Inflammatory macrophage treated with lipopolysaccharide for 1 hour (primary cell): ENCODE measurements at places on chromosomes 1 and 21.

DNA sequence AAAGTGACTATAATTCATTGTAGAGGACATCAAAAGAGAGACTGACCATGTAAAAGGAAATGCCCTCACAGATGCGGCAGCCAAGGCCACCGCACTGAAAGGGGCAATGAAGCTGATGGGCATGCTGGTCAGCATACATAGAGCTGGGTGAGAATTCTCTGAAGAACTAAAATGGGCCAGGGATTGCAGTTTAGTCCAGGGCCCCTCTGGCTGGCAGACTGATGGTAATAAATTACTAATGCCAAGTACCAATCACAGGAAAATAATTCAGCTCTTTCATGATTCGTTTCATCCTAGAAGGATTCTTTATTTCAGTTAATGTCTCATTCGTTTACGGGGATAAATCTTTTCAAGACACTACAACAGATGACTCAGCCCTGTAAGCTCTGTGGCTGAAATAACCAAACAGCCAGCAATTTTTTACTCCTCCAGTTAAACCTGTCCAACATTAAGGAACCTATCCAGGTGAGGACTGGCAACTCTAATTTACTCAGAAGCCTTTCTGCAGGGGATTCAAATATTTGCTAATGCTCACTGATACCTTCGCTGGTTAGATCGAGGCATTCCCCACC, 56.9 kb upstream of the MAP1LC3C start:
- no peak for DNase-seq

GRCh38 chr1:18950401-18951026, 6.0 kb downstream of the IFFO2 start:
- DNase-seq: peak; percentile 38

GRCh38 chr1:25873120-25873519, 2.4 kb downstream of the PAQR7 start:
- no peak for DNase-seq

DNA sequence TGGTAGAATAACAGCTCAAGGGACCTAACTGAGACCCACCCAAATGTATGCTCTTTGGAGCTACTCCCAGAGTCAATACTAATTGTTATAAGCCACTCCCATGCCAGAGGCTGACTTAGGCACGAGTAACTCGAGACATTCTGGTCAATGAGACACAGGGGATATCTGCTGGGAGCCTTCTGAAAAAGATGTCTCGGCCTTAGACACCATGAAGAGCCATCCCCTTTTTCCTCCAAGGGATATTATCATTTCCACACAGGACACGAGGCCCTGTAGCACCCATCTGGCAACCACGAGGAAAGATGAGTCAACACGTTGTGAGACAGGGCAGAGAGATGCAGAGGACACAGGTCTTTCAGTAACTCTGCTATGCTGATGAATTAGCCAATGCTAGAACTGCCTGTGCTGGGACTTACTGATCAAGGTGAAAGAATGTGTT, 30.7 kb downstream of the ITPKB start:
- DNase-seq: peak; percentile 96

DNA sequence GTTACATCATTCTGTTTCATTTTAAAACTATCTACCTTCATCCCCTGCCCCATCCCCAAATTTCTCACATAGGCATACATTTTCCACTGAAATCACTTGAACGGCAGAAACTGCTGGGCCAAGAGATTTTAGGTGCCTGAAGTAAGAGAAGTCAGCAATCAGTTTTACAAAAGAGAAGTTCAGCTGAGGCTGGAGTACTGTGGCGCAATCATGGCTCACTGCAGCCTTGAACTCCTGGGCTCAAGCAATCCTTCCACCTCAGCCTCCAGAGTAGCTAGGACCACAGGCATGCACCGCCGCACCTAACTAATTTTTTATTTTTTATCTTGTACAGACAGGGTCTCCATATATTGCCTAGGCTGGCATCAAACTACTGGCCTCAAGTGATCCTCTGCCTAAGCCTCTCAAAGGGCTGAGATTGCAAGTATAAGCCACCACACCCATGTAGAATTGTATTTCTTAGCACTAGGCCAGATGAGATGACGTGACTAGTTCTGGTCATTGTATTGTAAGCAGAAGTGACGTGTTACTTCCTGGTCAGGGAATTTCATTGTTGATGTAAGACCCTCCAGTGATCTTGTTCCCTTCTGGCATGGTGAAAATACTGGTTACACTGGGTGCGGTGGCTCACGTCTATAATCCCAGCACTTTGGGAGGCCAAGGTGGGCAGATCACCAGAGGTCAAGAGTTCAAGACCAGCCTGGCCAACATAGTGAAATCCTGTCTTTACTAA, 7.1 kb downstream of the BECN2 start:
- peak; percentile 91 for DNase-seq

DNA sequence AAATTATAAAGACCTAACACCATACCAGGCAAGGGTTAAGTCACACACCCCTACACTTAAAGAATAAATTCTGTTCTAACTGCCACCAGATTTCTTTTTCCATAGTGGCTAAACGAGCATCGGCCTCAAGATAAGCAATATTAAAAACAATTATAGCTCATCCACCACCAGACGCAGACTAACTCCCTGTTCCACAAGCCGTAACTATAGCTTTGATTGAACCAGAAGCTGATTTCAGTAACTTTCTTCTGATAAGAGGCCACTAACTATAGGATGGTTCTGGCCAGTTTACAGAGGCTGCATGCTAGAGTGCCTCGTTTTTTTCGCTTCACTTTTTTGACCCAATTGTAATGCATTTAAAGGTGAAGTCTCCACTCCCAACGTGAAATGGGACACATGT, 238.8 kb downstream of the MRPL39 start:
- DNase-seq: no peak

DNA sequence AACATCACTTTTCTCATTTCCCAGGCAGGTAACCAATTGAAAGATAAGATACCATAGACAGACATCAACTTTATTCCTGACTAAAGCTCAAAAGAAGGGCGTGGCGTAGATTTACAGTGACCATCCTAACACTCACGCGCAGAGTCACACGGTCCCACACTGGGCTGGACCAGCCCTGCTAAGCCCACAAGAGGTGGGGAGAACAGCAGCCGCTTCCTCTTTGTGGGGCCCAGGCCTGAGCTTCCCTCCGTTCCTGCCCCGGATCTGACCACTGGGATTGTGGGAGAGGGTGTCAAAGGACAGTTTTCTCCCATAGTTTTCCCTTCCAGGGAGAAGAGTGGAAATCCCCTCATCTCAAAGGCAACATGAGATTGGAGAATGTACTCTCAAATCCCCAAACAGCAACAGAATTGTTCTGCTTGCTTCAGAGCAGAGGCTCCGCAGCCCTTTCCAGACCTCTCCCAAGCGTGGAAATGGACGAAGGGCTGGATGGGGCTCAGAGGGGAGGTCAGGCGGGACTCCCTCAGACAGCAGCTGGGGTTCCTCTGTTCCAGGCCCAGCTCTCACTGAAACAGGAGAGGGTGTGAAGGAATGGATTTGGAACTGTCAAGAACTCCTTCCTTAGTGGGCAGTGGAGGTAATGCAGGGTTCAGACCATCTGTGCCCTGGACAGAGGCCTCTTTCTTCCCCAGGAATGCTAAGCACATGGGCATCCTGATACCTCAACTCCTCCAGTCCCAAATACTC, 33.7 kb downstream of the L1TD1 start:
- peak; percentile 22 for DNase-seq

DNA sequence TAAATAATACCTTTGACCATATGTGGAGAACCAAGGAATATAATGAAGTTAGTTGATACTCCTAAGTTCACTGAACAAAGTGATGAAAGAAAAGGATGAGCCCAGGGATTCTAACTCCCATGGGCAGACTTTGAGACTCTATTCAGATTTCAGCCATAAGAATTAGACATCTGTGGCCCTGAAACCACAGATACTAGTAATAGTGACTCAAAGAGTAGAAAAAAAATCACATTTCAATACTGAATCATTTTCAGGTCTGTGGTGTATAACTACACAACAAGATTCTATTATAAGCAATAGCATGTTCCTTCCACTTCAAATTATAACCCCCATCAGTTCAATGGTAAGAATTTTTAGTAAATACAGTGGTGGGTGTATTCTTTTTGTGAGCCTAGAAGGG, 16.4 kb upstream of the F13B start:
- DNase-seq: no peak

DNA sequence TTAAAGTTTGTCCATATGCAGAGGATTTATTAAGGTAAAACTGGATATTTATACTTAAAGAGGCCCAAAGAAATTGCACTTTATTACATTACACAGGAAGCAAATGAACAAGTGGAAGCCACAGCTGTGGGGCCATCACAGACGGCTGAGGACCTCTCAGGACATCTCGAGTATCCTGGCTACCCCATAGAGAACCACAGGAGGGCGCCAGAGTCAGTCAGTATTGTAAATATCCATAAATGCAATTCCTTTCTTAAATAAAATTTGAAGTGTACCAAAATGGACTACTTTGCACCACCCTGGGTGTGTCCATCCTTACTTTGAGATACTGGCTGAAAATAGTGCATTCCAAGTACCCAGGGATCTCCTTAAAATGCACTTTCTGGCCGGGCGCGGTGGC, 257.2 kb downstream of the MRPL39 start:
- DNase-seq: peak; percentile 4

GRCh38 chr1:226888021-226888420, 17.6 kb downstream of the PSEN2 start:
- no peak for DNase-seq

DNA sequence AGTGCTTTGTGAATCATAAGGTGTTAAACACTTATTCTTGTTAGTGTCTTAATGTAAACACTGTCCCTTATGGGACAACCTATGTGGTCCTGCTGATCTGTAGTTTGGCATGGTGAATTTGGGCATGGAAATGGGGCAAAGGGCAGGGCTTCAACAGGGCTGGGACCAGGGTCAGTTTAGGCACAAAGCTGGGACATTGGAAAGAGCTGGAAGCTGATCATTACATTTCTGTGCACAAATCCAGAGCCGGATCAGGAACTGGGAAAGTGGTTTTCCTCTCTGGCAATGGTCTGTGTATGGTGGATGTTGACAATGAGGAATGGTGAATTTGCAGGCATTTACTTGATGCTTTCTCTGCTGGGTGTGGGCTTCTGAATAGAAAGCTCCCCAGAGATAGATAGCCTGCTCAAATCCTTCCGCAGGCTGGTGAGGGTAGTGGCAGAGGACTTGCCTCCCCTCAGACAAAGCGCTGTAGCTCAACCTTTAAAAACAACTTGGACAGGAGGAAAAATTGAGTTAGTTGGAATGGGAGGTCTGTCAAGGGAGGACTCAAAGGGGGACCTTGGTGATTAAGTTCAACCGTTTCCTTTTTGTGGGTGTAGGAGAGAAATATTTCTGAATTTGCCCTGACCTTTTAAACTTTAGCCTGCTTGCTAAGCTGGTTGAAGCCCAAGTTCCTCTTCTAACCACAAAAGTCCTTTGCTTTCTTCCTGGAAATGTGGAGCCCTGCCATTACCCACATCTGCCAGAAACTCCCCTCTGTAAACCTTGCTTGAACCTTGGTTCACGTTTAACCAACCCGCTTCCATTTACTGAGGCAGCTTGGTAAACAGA, 35.3 kb downstream of the HLX start:
- DNase-seq: peak; percentile 65

DNA sequence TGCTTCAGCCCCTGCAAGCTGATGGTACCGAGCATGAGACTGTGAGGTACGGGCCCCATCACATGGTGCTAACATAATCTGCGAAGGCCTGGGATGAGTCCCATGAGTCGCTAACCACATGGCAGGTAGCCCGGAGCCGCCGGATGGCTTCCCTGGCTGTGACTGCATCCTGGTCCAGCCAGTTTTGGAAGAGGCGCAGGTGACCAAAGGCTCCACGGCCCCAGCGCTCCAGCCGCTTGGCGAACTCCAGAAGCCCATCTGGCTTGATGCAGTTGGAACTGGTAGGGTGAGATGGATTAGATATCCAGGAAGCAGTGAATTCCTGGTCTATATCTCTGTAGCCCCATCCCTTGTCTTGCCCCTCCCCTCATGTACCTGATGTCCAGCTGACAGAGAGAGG, 24.6 kb downstream of the LRRC41 start:
- DNase-seq: no peak

- DNase-seq: peak; percentile 38
Measured at GRCh38 chr1:202159534-202160371, 649 bp downstream of the PTPN7 start.

GRCh38 chr21:15557925-15558324, 171.9 kb upstream of the USP25 start:
- DNase-seq: no peak

DNA sequence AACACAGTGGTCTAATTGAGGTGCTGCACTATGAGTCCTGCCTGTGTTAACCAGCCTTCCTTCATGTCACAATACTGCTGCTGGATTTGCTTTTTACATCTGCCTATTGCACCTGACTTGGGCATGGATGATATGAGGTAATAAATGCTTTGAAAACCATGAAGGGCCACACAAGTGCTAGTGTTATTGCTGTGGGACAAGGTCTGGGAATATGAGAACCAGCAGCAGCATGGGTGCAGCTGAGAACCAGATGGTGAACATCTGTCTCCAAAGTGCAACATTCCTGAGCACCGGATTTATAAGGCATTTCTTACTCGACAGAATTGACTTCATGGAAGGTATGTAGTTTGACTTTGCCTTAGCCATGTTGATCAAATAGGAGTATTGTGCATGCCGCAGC, 16.6 kb downstream of the TRIM45 start:
- no peak for DNase-seq

DNA sequence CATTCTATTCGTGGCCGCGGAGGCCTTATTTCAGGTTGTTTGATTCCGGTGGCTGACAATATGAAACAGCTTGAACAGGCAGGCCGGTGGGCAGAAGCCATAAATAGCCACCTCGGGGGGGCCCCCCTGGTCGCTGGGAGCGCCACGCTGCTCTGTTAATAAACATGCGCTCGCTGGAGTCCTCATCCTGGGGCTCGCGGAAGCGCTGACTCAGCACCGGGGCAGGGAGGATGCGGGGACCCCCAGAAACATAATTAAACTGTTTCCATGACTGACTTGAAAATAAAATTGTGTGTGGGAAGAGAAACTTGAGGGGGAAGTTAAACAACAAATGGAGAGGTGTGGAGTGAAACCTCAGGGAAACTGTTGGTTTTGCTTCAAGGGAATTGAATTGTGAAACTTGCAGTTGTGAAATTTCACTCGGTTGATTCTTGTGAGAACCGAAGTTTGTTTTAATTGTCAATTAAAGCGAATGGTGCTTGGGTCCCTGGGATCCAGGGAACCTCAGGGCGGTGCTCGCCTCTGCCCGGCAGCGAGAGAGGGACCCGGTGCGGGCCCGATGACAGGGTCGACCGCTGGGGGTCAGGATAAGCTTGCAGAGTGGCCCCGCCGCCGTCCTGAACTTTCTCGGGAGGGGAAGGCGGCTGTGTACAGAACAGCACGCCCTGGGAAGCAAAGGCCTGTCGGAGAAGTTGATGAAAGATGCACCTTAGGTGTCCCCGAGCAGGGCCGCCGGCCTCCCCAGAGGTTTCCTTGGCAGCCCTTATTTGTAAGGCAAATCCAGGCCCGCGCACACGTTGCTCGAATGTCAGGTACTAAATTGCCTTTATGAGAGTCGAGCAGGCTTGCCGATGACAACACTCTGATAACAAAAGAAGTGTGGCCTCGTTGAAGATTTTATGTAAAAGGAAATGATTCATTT, 176.9 kb upstream of the LMO4 start:
- peak; percentile 62 for DNase-seq

- DNase-seq: peak; percentile 88
Measured at GRCh38 chr1:178310685-178311105, 186.1 kb downstream of the CLEC20A start.

- no peak for DNase-seq
Measured at GRCh38 chr1:224482619-224483018, 48.0 kb upstream of the WDR26 start.
